ENCODE measurements at places on chromosomes 1 and 21.

DNA sequence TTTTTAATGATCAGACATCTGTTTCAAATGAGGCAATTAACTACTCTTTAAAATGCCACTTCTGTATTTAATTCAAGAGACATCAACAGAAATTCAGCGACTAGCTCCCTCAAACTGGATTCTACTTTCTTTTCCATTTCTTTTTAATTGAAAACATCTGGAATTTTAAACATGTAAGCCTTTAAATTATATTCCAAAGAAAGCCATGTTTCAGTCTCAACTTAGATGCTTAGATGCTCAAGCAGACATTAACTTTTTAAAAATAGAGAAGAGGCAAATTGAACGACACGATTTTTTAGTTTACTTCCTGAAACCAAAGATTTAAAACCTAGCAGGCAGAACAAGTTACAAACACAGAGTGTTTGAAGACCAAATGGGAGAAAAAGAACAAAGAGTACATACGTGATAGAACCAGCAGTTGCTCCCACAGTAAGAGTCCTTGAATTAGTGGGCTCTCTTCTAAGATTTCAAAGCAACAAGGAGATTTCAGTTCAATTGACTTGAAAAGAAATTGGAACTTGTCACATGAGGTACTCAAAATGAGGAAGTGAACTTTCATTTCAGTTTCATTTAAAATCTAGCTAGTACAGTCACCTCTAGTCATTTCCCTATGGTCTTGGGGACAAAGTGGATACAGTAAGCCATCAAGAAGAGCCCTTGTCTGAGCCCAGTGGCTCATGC is at the start of gene CTSS:
TSS of gene CTSS (minus strand) at position 483 of the 681 bp plus-strand sequence. CDS start 1,015 bp downstream, outside the sequence.
- DNase-seq = no peak

- DNase-seq = no peak
These were observed 161.0 kb upstream of the CHRM3 start for GRCh38 chr1:239225396-239225795.

- DNase-seq = no peak
These were observed 58.3 kb downstream of the ZNF648 start for GRCh38 chr1:182003025-182003725.

- no peak for DNase-seq
These were observed 244.1 kb upstream of the IRF2BP2 start for GRCh38 chr1:234853906-234854644.

Data from endothelial cell (in vitro differentiated cells).